ENCODE measurements at places on chromosomes 6 and 20.

DNA sequence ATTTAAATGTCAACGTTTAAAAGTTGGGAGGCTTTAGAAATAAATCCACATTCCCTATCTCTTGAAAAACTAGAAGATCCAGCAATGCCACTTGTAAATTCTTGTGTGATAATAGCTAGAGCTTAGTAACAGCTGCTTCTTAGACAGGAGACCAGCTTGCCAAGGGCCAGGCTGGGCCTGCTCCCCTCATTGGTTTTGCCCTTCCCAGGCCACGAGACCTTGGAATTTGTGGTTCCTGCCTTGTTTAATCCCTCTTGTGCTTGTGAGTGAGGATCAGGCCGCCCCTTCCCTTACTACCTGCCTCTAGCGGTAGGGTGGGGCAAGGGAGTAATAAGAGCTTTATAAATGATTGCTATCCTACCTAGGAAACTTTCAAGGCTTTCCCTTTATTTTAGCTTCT is 363.5 kb downstream of the SYNE1 start:
- DNase-seq, result no peak

DNA sequence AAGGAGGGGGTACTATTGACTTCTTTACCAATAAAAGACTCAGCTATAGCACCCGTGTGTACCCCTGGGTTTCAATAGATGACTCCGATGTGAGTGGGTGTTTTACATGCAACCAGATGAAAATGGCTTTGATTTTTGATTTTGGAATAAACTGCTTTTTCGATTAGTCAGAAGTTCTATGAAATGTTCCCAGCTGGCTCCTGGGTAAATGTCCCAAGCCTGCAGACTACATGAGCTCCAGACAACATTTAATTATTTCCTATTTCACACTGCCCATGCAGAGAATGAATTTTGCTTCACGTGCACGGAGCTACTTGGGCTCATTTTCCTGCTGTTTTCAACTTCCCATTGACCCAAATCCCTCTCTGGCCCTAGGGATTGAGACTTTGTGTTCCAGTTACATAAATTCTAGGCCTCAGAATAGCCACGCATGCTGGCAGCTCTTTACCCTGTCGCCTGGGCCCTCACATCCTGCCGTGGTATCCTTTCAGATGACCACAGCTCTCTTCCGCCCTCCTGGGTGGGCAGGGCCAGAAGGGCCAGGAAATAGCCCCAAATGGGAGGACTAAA is 59.7 kb downstream of the GPR6 start:
- no peak for DNase-seq

GRCh38 chr6:155188707-155189496 is 74.9 kb upstream of the CLDN20 start:
- no peak for DNase-seq

- no peak for DNase-seq
Measured at GRCh38 chr20:2042400-2042799, 48.5 kb upstream of the PDYN start.

DNA sequence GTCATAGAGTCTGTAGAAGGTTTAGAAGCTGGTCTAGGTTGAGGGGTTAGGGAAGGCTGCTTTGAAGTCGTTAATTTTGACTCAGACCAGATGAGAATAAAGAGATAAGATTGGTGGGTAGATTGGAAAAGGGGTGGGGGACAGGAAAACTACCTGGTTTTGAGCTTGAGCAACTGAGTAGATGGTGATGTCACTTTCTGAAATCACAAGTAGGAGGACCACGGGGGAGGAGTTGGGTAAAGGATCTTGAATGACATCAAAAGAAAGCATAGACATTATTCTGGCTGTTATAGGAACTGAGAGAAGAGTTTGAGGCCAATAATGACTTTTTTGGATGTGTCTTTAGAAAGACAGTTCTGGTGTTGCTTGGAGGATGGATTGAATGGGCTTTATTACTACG is 4.1 kb upstream of the COL9A1 start:
- no peak for DNase-seq

DNA sequence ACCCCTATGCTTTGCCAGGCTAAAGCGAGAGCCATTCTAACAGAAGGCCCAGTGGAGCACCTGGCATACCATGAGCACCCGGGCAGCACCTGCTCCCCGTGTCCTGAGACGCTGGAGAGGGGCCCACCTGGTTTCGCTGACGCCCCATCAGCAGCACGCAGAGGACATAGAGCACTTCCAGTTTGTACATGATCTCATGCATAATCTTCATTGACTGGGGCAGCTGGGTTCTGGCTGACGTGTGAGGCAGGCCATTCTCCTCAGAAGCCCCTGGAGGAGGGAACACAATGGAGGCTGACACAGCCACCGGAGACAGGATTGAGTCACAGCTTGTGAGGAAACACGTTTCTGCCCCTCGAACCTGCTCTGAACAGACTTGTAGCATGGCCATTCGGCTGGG is 65.4 kb downstream of the MYH7B start:
- no peak for DNase-seq

DNA sequence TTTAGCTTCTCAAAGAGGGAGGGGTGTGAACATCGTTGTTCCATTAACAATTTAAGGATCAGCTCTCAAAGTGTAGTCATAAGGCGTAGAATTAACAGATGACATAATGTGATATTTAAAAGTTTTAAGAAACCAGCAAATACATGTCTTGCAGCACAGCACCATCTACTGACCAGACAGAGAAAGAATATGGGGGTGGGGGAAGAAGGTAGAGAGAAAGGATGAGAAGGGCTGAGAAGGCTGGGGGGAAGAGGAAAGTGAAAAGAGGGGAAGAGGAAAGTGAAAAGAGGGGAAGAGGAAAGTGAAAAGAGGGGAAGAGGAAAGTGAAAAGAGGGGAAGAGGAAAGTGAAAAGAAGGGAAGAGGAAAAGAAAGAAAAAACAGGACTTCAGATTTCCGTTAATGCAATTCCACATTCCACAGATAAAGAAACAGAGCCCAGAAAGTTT is 80.9 kb downstream of the HAO1 start:
- DNase-seq, result no peak

DNA sequence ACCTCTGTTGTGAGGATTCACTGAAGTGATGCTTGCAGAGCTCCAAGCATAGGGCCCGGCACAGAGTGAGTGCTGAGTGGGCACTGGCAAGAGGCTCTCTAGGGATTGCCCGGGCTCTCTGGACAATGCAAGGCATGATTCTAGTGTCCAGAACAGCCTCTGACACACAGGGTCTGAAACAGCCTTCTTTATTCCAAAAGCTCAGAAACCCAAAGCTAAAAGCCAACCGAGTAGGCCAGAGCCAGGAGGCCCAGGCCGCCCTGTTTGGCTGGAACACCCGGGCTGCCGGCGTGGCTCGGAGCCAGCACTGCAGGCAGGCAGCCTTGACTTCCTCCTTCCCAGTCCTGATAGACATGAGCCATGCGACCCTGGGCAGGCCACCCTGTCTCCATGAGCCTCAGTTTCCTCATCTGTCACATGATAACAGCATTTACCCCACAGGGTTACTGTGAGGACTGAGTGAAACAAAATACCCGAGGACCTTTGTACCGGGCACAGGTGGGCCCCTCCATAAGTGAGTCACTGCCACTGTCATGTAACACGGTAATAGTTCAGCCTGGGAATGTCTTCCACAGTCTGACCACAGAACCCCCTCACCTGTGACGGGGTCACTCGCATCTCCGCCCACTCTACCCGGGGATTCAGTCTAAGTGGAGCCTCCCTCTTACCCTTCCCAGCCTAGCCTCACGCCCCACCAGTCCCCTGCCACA is 51.5 kb downstream of the PTPRT start:
- DNase-seq, result no peak

Measured in ascending aorta (tissue), 2 donors.